ENCODE measurements at places on chromosomes 5 and 9.

DNA sequence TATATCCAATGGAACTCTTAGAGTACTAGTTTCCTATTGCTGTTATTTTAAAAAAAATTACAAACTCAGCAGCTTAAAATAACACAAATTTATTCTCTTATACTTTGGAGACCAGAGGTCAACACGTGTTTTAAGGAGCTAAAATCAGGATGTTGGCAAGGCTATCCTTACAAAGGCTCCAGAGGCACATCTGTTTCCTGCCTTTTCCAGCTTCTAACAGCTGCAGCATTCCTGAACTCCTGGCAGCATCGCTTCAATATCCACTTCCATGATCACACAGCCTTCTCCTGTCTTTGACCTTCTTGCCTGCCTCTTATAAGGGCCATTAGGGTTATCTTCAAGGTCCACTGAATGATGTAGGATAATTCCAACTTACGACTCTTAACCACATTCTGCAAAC, 92.2 kb upstream of the CCNG1 start:
- no peak for DNase-seq

- no peak for DNase-seq
Observed at GRCh38 chr5:50800410-50800809, 134.0 kb downstream of the PARP8 start.

- no peak for DNase-seq
Observed at GRCh38 chr9:93898026-93898425, 57.1 kb downstream of the BARX1 start.

- no peak for DNase-seq
Observed at GRCh38 chr5:89246252-89246651, 363.3 kb upstream of the MEF2C start.

GRCh38 chr5:124572971-124573370, 173.5 kb downstream of the ZNF608 start:
- DNase-seq, result no peak

DNA sequence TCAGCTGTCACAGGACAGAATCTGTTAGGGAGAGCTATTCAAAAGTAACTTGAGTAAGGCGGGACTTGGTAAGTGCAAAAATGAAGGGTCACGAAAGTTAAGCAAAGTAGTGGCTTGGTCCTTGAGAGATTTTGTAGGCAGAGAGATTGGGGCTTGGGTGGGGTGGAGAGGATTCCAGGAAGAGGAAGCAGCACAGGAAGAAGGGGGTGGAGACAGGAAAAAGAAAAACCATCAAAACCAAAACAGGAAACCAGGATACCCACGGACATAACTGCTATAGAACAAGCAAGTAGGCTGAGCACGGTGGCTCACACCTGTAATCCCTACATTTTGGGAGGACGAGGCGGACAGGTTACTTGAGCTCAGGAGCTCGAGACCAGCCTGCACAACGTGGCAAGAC, 3.7 kb downstream of the ROPN1L start:
- peak; percentile 35 for DNase-seq

DNA sequence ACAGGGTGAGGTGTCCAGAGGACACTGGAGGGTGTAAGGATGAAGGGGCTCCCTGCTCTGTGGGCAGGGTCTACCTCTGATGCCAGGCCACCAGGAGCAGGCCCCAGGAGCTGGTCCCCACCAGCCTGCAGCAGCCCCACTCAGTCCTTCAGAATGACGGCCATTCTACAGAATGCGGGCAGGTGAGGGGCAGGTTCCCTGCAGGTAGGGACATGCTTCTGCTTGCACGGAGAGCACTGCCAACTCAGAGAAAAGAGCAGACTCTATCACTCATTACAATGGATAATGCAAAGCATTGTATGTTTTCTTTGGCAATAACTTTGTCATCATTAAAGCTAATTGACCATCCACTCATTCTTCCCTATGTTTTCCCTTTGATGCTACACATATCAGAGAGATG, 39.0 kb downstream of the DDX31 start:
- no peak for DNase-seq

DNA sequence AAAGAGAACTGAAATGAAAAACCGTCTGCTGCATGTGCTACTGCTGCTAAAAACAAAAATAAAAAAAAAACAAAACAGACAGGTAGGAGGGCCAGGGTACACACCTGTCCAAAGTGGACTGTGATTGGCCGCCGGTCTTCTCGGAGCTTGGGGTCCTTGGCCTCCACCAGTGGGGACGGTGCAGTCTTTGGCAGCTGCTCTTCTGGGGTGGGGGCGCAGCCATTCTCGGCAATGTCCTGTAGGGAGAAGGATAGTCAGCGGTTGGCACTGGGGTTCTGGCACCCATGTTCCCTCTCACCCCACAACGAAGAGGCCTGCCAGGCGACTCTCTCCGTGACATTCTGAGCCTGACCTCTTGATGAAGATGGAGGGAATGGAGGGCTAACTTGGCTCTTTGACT, 84.3 kb downstream of the CRB2 start:
- DNase-seq, result no peak

DNA sequence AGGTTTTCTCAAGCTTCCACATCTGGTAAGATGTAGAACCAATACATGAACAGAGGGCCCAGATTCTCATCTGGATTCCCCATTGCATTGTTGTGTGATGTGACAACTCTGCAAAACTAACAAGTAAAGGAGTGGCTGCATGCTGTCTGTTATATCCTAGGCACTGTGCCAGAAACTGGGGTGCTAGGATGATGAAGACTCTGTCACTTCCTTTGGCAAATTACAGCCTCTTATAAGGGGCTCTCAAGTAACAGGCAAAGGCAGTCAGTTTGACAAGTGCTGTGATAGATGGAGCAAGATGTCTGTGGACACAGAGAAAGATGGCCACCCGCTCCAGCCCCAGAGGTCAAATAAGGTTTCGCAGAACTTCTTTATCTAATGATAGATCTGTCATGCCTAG, 115.7 kb downstream of the PAPPA start:
- DNase-seq, result no peak

GRCh38 chr9:130352586-130353285, 87.2 kb downstream of the HMCN2 start:
- no peak for DNase-seq

- no peak for DNase-seq
Observed at GRCh38 chr9:120767451-120767850, 25.8 kb downstream of the FBXW2 start.

GRCh38 chr5:114361724-114362196, at the start of gene KCNN2:
Gene KCNN2 (plus strand): TSS chr5:114362070. CDS start chr5:114362140, 70 bp downstream.
- DNase-seq, result no peak

DNA sequence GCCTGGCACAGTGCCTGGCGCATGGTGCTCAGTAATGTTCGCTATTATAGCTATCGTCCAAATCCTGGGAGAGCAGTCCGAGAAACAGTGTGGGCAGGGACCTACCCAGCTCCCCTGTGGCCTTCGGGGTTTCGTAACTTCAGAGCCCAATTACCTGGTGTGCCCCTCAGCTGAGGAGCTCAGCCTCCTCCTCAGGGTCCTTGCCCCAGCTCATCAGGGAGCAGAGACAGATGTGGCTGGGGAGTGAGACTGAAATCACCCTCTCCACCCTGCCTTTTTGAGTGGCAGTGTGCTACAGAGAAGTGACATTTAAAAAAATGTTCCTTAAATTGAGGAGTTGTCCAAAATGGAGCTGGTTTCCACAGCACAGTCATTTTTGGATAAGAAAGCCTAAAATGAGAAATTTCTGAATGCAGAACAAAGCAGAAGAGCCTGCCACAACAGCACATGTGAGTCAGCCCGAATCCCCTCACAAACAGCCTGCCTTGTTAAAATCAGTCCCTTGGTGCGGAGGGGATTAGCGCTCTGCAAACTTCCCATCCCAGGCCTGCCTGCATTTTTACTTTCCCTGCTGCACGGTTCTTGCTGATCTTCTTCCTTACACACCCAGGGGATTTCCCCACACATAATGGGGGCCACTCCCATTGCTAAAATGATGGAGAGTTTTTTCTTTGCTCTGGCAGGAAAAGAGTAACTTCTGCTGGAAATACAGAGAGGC, 78.1 kb upstream of the PITX1 start:
- no peak for DNase-seq

- peak; percentile 32 for DNase-seq
Observed at GRCh38 chr9:281741-282645, 67.3 kb downstream of the DOCK8 start.

DNA sequence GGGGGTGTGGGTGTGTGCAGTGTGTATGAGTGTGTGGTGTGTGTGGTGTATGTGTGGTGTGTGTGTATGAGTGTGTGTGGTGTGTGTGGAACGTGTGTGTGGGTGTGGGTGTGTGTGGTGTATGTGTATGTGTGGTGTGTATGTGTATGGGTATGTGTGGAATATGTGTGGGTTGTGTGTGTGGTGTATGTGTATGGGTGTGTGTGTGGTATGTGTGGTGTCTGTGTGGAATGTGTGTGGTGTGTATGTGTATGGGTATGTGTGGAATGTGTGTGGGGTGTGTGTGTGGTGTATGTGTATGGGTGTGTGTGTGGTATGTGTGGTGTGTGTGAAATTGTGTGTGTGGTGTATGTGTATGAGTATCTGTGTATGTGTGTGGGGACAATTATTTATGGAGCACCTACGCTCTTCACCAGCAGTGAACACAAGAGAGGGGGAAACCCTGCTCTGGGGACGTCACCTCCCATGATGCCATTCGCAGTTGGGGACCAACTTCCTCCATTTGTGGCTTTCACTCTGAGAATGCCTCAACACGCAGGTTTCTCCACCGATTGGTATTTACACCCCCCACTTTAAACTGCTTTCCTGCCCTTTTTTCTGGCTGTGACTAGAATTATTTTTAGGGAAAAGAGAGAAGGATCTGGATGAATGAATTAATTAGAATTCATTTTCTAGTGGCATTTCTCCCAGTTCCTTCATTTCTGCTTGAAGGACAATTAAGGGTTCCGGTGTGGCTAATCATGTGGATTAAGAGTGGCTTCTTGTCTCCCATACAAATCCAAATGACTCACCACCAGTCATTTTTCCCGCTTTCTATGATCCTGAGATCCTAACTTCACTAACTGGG, 238.1 kb downstream of the ROR2 start:
- peak; percentile 67 for DNase-seq

GRCh38 chr9:93596399-93596798, 20.0 kb downstream of the PHF2 start:
- DNase-seq, result no peak

DNA sequence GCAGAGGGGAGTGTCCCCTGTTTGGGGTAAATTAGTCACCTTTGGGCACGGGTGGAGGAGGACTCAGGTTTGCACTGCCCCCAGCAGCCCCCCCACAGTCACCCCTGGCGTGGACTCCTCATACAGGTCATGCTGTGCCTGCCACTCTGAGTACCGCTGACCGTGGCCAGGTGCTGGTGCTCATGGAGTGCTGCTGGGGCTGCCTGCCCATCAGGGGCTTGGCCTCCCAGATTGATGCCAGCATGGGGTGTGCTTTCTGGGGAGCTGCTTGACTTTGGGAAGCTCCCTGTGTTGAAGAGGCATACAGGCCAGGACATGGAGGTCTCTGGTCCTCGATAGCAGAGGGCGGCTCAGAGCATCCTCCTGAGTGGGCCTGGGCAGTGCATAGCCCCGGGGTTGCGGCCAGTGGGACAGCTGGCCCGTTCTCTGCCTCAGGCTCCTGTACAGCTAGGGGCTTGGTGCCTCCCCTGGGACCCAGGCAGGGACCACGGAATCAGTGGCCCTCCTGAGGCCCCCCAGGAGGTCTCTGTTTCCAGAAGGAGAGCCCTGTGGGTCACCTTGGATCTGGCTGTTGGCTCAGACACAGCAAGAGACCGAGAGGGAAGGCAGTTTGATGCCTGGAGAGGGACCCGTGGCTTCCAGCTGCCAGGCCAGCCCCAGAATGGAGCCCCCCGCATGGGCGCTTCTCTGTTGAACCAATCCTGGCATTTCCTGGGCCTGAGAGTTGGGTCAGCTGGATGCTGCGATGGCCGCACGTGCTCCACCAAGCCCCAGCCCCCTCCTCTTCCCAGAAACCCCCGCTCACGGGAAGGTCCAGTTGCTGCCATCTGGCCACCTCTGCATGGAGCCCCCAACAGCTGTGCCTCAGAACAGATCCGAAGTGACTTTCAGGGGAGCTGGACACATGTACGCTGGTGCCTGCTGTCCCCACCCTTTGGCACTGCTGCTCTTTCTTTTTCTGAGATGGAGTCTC, 6.1 kb upstream of the AJM1 start:
- no peak for DNase-seq

- DNase-seq, result no peak
Observed at GRCh38 chr5:39443911-39444310, 19.1 kb upstream of the DAB2 start.

- DNase-seq, result no peak
Observed at GRCh38 chr9:126482361-126483044, 131.2 kb upstream of the LMX1B start.

DNA sequence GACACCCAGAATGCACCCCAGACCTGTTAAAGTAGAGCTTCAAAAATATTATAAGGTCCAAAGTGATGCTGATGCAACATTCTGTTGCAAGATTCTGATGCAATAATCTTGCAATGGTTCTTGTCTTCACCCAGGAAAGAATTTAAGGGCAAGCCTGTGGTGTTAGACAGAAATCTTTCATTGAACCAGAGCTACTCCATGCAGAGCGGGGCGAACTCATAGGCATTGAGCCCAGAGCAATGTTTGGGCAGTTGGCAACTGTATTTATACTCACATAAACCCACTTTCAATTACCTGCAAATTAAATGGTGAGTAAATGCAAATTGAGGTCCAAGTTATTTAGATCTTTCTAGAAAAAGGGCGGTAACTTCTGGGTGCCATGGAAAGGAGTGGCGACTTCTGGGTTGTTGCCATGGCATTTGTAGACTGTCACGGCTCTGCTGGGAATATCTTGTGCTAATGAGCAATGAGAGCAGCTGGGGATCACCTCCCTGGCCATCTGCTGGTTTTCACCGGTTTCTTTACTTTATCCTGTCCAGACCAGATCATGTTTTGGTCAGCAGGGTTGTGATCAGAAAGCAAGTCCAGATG, 163.4 kb downstream of the ICE1 start:
- no peak for DNase-seq

GRCh38 chr5:68592351-68592750, 376.8 kb downstream of the PIK3R1 start:
- DNase-seq, result no peak

GRCh38 chr5:32207355-32207634, 33.2 kb upstream of the GOLPH3 start:
- no peak for DNase-seq

- no peak for DNase-seq
Observed at GRCh38 chr9:120642129-120642770, 62.3 kb upstream of the CDK5RAP2 start.

DNA sequence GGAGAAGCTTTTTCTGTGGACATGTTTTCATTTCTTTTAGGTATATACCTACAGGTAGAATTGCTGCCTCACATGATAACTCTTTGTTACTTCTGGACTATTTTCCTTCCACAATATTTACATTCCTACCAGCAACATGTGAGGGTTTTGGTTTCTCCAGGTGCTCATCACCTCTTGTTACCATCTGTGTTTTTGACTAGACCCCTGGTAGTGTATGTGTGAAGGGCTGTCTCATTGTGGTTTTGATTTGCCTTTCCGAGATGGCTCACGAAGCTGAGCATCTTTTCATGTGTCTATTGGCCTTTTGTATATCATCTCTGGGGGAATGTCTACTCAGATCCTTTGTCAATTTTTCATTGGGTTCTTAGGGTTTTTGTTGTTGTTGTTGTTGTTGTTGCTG, 17.2 kb upstream of the RANBP17 start:
- DNase-seq, result no peak

Data from immature natural killer cell (primary cell).